Pancreas (tissue), 10 donors: ENCODE measurements at places on chromosomes 3 and 15. TPM values are rescaled to one million over a fixed set of nuclear protein-coding genes. Genes with fewer than 3 reads are reported as not detected.

GRCh38 chr15:90456236-90456635 is 68.2 kb downstream of the IQGAP1 start:
- DNase-seq = no peak

GRCh38 chr15:22872936-22873701 is 34.7 kb downstream of the NIPA2 start:
- no peak for DNase-seq

DNA sequence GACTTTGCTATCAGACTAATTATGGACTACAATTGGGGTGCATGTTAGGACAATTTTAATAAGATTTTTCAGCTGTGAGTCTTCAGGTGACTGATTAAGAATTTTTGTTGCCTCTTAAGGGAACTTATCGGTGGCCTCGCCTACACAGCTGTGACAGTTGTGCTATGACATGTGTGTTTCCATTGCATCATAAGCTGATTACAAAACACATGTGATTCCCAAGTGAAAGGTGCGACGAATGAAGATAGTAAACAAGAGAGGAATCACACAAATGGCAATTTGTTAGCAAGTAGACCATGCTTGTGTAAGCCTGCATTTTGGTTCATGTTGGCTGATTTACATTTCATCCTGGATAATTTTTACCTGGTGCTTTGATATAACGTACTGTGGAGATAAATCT is 8.3 kb downstream of the ROBO2 start:
- DNase-seq = no peak

- DNase-seq = no peak
These were observed 88.3 kb upstream of the ACP3 start for GRCh38 chr3:132228923-132229322.

- DNase-seq = no peak
These were observed 549.0 kb downstream of the EPHA3 start for GRCh38 chr3:89656388-89656787.

GRCh38 chr3:186642014-186642413 is 1.8 kb downstream of the FETUB start:
- DNase-seq = no peak

DNA sequence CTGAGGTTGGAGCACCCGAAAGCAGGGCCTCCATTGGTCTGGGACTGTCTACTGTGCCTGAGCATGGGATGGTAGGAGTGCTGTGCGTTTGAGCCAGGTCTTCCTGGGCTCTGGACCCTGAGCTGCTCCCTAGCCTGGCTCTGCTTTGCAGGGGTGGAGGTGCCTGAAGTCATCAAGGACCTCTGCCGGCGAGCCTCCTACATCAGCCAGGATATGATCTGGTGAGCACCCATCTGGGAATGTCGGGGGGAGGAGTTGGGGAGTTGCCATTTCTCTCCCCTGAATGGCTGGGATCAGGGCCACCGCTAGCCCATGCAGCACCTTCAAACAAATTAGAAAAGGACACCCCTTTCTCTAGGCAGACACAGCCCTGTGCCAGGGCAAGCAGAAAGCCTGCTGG is 20.7 kb downstream of the DUOX1 start:
- DNase-seq = peak; percentile 30

GRCh38 chr3:169324452-169324785 is 339.1 kb downstream of the MECOM start:
- no peak for DNase-seq

GRCh38 chr3:188954590-188955208 is 217.1 kb upstream of the TPRG1 start:
- peak; percentile 76 for DNase-seq

DNA sequence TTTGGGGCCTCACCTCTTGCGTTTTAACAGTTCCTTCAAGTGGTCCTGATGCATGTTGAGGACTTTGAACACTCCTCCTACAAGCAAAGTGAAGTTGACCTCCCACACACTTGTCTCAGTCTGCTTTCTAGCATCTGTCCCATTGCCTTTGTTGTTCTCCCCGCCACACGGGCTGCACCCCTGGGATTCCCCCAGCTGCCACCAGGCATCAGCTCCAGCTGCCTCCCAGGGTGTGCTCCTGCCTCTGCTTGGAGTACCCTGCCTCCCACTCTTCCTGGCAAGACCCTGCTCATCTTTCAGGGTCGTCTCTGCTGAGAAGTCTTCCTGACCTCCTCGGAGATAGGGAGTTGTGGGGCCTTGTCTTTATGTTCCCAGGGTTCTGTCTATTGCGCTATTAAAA is 52.2 kb downstream of the IGF1R start:
- DNase-seq = no peak

- DNase-seq = peak; percentile 69
These were observed 93.2 kb upstream of the RNF7 start for GRCh38 chr3:141644931-141645330.

GRCh38 chr3:30605706-30606300 is 598 bp upstream of the TGFBR2 start:
- DNase-seq = no peak

- no peak for DNase-seq
These were observed 296.7 kb downstream of the PTPRG start for GRCh38 chr3:61858054-61858453.

DNA sequence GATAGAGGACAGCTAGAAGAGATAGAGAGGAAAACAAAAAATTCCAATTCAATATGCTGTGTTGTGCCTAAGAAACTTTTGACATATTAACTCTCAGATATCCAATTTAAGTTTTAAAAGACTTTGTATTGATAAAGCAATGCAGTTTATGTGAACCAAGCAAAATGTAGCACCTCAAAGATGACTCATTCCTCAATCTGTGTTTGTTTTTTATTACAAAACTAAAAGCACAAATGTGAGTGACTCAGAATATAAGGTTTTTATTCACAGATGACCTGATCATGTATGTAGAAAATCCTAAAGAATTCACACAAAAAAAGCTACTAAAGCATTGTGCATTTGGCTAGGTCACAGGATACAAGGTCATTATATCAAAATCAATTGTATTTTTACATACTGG is 11.1 kb downstream of the HCLS1 start:
- no peak for DNase-seq

DNA sequence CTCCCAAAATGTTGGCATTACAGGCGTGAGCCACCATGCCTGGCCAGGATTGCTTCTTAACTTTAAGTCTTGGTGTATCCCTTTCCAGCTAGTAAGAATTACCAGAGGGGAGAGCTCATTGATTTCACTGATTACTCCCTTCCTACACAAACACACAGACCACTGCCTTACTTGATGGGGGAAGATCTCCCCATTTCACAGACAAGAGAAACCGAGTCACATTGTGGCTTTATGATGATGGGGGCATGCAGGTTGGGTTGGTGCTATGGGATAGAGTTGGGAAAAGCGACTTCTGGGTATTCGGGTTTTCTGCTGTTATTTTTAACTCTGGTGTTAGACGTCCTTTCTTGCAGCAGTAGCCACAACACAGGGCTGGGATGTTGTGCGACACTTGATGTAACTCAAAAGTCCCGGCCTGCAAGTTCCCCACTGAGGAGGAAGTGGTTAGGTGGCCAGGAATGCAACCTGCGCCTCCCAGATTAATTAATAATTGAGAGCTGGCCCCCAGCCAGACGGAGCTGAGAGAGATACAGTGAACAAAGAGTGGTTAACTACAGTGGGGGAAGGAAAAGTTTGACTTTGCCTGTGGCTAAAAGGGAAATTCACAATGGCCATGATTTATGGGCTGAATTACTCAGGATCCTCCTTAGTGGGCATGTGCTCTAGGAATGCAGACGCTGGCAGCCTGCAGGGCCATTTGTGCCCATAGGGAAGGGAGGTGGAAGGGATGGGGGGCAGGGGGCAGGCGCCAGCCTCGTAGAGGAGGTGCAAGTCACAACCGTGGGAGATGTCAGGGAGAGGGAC is 63.6 kb downstream of the SMAD6 start:
- DNase-seq = peak; percentile 88

DNA sequence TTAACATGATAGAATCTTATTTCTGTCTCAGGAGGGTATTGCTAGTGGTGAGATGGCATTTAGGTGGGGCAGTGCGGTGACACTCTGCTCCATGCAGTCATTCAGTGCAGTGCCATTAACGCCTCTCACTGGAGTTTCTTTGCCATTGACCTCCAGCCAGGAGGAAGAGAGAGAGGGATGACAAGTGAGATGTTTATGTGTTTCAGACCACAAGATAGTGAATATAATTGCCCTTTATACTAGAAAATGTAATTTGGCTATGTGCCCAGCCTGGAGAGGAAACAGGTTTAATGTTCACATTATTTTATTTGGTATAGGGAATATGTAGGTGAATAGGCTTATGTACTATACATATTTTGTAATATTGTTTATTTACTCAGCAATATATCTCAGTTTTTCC is 84.5 kb downstream of the ZIC1 start:
- DNase-seq = no peak

- DNase-seq = no peak
These were observed 158.2 kb upstream of the TSC22D2 start for GRCh38 chr3:150249779-150250470.

DNA sequence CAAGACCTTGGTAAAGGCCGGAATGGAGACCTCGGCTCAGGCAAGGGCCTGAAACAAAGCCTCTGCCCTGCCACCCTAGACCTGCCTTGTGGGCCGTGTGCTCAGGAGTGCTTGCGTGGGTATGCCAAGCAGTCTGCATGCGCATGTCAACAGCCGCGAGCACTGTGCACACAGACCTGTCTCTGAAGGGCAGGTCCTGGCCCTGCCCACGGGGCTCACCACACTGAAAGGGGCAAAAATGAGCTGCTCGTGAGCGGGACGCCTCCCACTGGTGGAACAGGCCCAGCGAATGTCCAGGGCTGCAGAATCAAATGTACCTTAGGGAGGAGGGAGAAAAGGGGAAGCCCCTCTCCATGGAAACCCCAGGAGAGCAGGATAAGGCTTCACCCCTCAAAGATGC is 44.3 kb upstream of the FGD5 start:
- DNase-seq = no peak

DNA sequence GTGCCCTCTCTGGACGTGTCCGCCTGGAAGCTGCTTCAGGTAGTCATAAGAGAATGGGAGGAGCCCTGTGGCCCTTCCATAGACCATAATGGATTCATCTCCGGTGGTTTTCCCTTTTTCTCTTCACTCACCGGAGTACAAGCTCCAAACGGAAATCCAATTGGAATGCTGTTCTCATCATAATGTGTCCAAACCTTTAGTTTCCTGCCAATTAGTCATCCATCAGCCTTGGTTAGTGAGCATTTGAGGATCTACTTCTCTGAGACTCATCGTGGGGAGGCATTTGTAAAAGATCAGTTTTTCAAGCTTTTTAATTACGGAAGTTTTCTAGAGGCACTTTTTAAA is 34.9 kb downstream of the ABHD2 start:
- DNase-seq = no peak

DNA sequence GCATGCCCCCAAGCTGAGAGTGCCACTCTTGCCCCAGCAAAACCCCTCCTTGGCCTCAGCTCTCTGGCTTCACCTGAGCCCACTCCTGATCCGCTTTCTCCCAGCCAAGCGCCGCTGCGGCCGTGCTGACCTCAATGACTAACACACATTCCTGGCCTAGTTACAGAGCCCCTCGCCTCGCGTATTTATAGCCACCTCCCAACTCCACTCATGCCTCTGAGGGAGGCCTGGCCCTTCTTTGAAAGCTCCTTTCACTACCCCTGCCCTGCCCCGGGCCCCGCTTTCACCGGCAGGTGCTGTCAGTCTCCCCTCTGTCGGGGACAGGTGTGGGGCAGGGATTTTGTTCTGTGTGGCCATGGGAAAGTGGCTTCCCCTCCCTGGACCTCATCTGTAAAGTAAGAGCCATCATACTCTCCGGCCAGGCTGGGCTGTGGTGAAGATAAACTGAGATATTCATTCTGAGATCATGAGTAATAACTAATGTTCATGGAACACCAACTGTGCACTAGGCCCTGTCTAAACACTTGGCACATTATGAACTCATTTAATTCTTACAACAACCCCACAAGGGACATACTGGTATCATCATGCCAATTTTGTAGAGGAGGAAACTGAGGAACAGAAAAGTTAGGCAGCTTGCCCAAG is 13.2 kb upstream of the ATP2B2 start:
- no peak for DNase-seq

DNA sequence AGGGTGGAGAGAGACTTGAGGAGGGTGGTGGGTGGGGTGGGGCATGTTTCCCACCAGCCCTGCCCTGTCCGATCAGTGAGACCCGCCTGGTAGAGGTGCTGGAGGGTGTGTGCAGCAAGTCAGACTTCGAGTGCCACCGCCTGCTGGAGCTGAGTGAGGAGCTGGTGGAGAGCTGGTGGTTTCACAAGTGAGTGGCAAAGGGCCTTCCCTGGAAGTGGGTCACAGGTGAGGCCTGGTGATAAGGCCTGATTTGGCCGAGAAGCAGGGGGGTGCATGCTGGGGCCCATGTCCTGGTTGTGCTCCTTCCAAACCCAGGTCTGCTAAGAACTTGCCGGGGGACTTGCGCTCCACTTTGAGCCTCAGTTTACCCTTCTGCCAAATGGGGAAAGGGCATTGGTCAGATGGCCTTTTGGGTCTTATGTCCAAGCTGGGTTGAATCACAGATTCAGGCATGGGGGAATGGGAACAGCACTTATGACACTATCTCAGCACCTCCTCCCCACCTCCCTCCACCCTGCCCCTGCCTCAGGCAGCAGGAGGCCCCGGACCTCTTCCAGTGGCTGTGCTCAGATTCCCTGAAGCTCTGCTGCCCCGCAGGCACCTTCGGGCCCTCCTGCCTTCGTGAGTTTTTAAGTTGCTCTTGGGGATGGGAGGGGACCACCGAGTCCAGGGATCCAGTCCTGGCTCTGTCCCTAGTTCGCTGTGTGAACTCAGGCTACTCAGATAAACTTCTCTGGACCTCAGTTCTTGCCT is 4.0 kb downstream of the CRELD1 start:
- DNase-seq = no peak

DNA sequence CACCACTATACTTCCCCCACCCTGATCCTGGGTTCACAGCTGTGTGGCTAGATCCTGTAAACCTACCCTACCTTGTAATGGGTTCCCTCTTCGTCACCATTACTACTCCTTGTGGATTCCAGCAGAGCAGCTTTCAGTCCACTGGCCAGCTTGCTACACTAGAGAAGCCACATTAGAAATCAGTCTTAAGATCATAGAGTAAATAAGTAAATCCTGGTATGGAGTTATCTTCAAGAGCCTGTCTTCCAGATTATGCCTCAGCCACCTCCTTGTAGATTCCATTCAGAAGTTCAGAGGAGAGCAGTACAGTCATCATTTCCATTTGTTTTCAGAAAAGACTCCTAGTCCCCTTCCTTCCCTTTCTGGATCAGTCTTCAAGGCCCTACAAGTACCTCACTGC is 123.7 kb downstream of the ALDH1A2 start:
- no peak for DNase-seq

ISLR2 gene
- 0.09 TPM for total RNA-seq

CLCN2 gene
- 4.9 TPM for total RNA-seq

ARL6IP5 gene
- 49.9 TPM for total RNA-seq

NRG4 gene
- 50.1 TPM for total RNA-seq

UROC1 gene
- total RNA-seq = not detected

ISLR gene
- 2.4 TPM for total RNA-seq

ZPLD1 gene
- not detected for total RNA-seq

HTR3E gene
- total RNA-seq = not detected

NEK10 gene
- total RNA-seq = 0.43 TPM

ZBTB20 gene
- 51.4 TPM for total RNA-seq
